Activated CD8-positive, alpha-beta memory T cell treated with anti-CD3 and anti-CD28 coated beads for 1 hour (primary cell): ENCODE measurements at places on chromosomes 3 and 15.

GRCh38 chr3:144257381-144257780 lies 285.8 kb downstream of the DIPK2A start:
- no peak for DNase-seq

DNA sequence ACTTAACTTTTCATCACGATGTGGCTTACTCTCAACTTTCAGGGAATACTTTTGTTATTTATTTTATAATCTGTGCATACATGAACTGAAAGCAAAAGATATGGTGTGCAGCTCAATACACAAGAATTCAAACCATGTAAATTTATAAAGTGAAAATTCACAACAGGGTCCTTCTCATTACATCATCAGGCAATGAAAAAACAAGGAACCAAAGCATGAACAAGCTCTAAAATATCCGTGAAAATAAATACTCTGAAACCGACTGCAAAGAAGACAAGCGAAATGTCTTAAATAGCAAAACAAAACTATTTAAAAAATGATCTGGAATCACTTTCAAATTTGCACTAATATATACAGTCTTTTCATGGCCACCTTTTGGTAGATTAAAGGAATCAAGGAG lies 28.9 kb downstream of the GNB5 start:
- no peak for DNase-seq

- no peak for DNase-seq
Measured at GRCh38 chr15:63759752-63760151, 74.0 kb downstream of the HERC1 start.

DNA sequence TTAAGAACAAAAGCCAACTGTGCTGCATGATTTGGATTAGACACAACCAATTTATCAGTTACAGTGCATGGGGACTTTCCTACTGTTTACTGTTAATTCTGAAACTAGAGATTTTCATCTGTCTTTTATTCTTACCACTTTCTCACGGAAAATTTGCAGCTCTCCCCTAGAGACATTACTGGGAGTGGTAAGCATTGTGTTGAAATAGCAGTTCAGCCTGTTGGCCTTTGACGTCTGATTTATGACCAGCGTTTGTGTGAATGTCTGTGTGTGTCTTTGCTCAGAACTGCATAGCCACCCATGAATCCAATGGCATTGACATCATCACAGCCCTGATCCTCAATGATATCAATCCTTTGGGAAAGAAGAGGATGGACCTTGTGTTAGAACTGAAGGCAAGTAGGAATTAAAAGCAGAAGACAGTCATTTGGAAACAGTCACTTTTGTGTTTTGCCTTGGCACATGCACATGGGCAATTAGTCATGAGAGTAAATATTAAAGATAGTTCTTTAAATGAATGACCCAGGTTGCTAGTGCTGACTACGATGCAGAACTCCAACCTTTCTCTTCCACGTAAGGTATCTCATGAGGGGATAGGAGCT lies 202.2 kb upstream of the BHLHE40 start:
- DNase-seq: no peak

- no peak for DNase-seq
Measured at GRCh38 chr15:62296756-62297507, 131.8 kb upstream of the C2CD4B start.

DNA sequence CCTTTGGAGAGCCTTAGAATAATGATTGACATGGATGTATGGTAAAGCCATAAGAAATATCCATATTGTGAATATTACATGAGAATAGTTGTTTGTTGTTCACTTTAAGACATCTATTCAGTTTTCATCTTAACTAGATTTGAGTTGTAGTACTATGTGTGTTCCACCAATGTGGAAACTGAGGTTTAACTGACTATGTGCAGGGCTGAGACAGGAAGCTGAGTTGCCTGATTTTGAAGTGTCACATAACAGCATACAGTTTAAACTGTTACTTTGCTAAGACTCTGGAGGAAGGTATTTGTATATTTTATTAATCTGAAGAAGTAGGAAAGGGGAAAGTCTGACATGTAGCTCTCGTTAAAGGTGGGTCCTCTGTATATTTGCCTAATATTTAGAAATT lies 2.1 kb downstream of the ECT2 start:
- DNase-seq: no peak

DNA sequence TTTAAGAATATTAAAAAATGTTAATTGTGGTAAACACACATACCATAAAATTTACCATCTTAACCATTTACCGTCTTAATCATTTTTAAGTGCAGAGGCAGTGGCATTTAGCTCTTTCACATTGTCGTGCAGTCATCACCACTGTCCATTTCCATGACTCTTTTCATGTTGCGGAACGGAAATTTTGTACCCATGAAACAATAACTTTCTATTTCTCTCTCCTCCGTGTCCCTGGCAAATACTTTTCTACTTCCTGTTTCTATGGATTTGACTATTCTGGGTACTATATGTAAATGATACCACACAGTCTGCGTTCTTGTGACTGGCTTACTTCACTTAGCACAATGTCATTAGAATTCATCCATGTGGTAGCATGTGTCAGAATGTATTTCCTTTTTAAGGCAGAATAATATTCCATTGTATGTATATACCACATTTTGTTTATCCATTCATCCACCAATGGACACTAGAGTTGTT lies 27.9 kb downstream of the AKAP13 start:
- DNase-seq: no peak

GRCh38 chr3:74089814-74090213 lies 465.1 kb upstream of the PDZRN3 start:
- no peak for DNase-seq

- DNase-seq: no peak
Measured at GRCh38 chr15:100981086-100981485, 61.9 kb downstream of the LRRK1 start.

GRCh38 chr15:88982304-88982945 lies 69.2 kb upstream of the MFGE8 start:
- no peak for DNase-seq

GRCh38 chr3:20353286-20353685 lies 167.3 kb upstream of the SGO1 start:
- no peak for DNase-seq

DNA sequence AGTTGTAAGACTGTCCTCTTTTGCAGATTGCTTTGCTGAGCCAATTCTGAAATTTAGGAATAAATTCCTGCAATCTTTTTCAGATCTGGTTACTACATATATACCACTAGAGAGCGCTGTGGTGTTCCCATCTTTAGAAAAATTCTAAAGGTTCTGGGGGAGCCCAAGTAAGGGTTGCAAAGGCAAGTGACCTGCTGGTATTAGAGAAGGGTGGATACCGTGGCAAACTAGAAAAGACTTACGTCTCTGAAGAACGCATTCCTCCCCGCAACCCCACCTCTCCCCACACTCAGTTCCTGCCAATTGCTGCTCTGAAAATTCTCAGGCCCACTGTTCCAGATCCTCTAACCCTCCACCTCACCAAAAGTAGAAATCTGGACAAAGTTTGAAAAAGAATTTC lies 48.5 kb downstream of the EFHB start:
- no peak for DNase-seq

DNA sequence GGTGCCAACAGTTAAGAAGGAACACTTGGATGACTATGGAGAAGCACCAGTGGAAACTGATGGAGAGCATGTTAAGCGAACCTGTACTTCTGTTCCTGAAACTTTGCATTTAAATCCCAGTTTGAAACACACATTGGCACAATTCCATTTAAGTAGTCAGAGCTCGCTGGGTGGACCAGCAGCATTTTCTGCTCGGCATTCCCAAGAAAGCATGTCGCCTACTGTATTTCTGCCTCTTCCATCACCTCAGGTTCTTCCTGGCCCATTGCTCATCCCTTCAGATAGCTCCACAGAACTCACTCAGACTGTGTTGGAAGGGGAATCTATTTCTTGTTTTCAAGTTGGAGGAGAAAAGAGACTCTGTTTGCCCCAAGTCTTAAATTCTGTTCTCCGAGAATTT lies 3.0 kb downstream of the SKIL start:
- no peak for DNase-seq

- no peak for DNase-seq
Measured at GRCh38 chr15:88631464-88632028, 7.3 kb upstream of the ISG20 start.

GRCh38 chr15:39244776-39245175 lies 336.1 kb upstream of the THBS1 start:
- no peak for DNase-seq

DNA sequence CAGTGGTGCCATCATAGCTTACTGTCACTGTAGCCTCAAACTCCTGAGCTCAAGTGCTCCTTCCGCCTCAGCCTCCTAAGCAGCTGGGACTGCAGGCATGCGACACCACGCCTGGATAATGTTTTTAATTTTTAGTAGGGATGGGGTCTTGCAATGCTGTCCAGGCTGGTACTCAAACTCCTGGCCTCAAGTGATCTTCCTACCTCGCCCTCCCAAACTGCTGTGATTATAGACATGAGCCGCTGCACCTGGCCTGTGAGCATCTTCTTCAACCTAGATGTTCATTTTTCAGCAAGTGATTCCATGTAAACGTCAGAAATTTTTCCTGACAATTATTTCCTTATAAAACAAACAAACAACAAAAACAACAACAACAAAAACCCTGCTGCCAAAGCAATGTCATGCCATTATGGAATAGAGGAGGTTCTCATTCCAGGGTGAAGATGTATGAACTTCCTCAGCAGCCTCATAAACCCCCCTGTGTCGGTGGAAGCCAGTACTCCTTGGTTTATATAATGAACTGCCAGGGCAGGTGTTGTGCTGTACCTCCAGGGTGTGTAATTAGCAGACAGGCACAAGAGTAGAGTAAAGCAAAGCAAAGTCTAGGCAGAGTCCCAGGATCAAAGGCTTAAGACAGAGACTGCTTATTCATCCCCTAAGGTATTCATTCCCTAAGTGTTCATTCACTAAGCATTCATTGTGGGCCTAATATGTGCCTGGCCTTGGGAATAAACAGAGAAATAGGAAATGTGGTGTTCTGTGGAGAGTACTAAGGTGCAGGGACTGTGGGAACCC lies 44.6 kb downstream of the NR2C2 start:
- no peak for DNase-seq

DNA sequence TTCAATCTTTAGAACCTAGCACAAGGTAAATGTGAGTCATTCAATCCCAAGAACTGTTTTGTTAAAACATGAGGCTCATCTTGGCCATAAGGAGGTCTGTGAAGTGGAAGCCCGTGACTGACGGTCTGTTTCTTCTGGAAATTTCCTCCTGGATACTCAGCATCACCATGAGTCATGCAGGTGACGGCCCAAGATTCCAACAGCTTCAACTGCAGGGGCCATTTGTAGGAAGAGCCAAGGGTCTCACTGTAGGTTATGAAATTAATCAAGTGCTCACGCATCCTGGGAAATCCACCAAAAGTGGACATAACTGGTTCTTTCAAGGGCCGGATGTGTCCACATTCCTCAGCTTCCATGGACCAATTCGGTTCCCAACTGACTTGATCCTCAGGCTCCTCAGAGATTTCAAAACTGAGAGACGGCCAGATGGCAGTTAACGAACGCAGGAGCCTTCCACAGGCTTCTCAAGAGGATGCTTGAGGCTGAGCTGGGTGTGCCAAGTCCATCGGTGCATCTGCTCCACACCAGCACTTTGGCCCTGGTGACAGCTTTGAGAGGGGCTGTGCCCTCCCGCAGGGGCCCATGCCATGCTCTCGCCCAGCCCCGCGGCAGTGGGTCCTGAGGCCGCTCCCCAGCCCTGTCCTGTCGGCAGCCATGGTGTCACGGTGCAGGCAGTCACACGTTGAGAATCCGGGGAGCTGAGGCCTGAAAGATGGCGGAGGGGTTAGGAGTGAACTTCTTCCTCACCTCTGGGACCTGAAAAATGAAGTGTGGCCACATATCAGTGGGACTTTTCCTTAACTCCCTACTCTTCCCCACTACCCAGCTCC lies 8.5 kb downstream of the MAP6D1 start:
- no peak for DNase-seq

- no peak for DNase-seq
Measured at GRCh38 chr3:134374791-134375581, 739 bp upstream of the AMOTL2 start.

DNA sequence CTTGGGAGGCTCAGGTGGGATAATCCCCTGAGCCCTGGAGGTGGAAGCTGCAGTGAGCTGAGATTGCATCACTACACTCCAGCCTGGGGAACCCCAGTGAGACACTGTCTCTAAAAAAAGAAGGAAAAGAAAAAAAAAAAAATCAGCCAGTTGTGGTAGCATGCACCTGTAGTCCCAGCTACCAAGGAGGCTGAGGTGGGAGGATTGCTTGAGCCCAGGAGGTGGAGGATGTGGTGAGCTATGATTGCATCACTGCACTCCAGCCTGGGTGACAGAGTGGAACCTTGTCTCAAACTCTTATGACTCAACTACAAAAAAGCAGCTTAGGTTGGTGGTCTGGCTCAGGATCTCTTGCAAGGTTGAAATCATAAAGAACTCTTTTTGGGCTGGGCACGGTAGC lies 19.3 kb upstream of the GPX1 start:
- no peak for DNase-seq

GRCh38 chr3:100072326-100073048 lies 41.8 kb downstream of the FILIP1L start:
- no peak for DNase-seq

GRCh38 chr3:71478568-71478967 lies 105.0 kb downstream of the FOXP1 start:
- peak; percentile 39 for DNase-seq

- no peak for DNase-seq
Measured at GRCh38 chr15:61444585-61444984, 215.5 kb upstream of the RORA start.

DNA sequence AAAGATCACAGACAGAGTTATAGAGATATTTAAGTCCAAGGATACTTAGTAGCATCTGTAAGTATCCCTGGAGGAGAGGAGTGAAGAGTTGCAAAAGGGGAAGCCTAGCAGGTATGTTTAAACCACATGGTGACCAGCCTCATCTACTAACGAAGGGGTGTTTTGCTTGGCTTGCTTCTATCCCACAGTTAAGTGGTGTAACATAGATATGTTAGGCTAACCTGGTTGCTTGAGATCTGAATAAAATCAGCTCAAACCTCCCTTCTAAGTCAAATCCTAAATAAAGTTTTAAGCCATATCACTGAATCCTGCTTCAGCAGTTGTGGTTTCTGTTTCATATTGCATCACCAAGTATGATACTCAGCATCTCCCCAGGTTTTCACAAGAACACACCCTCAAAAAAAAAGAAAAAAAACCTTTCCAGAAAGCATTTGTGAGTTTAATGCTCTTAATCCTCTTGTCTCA lies 880.2 kb downstream of the ROBO1 start:
- no peak for DNase-seq

- no peak for DNase-seq
Measured at GRCh38 chr3:134911586-134912548, 116.8 kb downstream of the EPHB1 start.

DNA sequence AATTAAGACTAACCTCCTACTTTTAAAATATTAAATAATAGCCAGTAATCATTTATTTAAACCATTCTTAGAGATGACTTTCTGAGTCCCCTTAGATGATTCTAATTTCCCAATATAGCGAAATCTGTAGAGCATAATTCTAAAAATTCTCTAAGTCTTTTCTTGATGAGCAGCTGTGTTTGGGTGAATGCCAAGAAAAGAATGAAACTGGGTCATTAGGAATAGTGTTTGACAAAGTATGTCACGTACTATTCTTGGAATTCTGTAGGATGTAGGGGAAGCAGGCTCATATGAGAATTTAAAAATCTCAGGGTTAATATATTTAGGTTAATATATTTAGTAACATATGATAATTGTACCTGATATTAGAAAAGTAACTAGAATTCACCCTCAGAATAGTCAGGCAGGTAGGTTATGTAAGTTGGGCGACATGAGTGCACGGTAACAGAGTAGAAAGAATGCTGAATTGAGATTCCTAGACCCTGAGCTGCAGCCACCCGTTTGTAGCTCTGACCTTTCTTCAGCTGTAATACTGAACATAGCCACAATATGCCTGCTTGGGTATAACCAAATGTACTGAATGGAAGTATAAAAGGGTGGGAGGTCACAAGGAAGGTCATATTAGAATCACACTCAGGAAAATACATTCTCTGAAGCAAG lies 524.3 kb downstream of the UNC13C start:
- DNase-seq: no peak
